ENCODE measurements at places on chromosomes 4 and X. TPM values are rescaled to one million over a fixed set of nuclear protein-coding genes. Genes with fewer than 3 reads are reported as not detected.

DNA sequence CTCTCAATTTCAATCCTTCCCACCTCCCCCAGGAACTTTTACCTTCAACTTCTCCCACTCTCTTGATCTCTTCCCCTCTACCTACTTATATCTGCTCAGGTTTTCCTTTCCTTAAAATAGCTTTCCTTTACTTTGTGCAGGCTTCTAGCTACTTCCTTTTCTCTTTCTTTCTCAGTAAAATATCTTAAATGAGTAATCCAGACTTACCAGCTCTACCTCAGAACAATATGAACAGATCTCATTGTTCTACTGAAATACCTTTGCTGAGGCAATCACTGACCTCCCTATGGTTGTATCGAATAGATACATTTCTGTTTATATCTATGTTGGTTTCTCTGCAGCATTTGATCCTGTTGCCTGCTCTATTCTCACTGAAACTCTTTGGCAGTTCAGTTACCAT, 86.7 kb upstream of the WDR44 start:
- no peak for DNase-seq

DNA sequence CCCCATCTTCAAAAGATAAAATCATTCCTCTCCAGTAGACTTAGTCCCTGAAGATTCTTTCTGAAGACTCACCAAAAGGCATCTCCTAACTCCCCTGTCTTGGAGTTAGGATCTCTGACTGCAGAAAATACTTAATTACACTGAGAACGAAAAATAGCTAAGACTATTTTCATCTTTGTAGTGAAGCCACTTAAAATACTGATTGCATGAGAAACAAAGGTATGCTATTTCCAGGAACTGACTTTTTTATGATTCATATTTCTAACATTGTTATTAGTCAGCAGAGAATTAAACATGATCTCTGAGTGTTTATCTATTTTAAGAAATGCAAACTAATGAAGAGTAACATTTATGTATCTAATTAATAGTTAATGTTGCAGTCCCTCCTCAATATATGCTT, 71.8 kb upstream of the NR3C2 start:
- DNase-seq, result no peak

DNA sequence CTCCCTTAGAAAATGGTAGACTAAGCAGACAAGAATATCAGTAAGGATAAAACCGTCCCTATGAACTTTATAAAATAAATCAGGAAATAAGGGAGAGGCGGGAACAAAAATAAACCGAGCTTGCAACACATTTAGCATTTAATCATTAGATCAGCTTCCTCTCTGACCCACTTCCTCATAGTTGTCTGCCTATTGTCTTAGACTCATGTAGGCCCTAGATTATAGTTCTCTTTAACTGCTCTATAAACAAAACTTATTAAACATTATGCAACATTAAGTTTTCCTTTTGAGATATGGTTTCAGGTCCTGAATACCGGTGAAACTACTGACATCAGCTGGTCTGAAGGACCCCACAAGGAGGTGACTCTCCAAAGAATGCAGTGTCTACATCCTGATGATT, 15.8 kb upstream of the SRD5A3 start:
- DNase-seq, result no peak

DNA sequence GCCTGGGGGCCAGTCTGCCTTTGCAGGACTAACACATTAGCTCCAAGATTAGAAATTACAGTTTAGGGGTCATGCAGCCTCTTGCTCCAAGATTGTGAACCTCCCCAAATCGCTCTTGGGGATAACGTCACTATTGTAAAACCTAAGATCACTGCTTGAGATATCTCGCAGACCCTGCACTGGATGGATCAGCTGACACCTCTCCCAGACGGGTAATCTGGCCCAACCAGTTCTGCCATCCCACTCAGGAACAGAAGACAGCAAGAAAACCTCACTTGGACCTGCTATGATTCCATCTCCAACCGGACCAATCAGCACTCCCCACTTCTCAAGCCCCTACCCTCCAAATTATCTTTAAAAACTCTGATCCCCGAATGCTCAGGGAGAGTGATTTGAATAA, 431.2 kb downstream of the GPM6A start:
- DNase-seq, result no peak

DNA sequence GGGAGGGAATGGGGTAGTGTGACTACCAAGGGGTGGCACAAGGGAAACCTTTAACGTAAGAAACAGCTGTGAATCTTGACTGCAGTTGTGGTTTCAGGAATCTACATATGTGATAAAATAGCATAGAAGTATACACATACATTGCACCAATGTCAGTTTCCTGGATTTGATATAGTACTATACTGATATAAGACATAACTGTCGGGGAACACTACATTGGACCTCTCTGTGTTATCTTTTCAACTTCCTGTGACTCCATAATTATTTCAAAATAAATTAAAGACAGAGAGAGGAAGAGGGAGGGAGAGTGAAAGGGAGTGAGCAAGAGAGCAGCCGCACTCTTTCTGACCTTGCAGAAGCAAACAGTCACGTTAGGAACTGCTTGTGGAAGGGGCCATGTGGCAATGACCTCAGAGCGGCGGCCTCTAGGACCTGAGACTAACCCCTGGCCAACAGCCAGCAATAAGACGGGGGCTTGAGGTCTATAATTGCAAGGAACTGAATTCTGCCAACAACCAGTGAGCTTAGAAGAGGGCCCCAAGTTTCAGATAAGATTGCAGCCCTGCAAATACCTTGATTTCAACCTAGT, 47.4 kb downstream of the NALF2 start:
- no peak for DNase-seq

DNA sequence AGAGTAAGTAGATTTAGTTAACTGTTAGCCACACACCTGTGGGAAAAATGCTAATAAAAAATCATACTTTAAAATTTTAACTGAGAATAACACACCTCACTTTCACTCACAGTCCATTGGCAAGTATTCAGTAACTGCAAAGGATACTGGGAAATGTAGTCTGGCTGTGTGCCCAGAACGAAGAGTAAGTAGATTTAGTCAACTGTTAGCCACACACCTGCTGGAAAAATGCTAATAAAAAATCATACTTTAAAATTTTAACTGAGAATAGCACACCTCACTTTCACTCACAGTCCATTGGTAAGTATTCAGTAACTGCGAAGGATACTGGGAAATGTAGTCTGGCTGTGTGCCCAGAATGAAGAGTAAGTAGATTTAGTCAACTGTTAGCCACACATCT, 178.4 kb upstream of the NWD2 start:
- no peak for DNase-seq

The HERC6 gene
- total RNA-seq, result 21.0 TPM

The SPANXN4 gene
- not detected for total RNA-seq

The GPR119 gene
- total RNA-seq, result not detected

The VCX3B gene
- total RNA-seq, result not detected

The SYNPO2 gene
- 0.27 TPM for total RNA-seq

Measured in hematopoietic multipotent progenitor cell (in vitro differentiated cells).